ENCODE measurements at places on chromosomes 2 and 18. TPM values are rescaled to one million over a fixed set of nuclear protein-coding genes. Genes with fewer than 3 reads are reported as not detected.

- no peak for DNase-seq
Measured at GRCh38 chr18:78986018-78986481, 6.4 kb downstream of the SALL3 start.

- no peak for DNase-seq
Measured at GRCh38 chr2:172855588-172855987, 119.9 kb downstream of the RAPGEF4 start.

GRCh38 chr2:37421686-37422085 lies 77.3 kb downstream of the QPCT start:
- no peak for DNase-seq

DNA sequence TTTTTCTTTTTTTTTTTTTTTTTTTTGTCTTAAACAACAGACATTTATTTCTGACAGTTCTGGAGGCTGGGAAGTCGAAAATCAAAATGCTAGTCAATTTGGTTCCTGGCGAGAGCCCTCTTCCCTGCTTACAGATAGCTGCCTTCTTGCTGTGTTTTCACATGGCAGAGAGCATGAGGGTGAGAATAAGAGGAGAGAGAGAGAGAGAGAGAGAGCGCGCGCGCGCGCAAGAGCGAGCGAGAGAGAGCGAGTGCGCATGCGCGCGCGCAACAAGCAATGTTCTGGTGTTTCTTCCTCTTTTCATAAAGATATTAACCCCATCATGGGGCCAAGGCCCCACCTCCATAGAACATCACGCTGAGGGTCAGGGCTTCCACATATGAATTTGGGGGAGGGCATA lies 20.9 kb downstream of the MTCL1 start:
- DNase-seq = no peak

- no peak for DNase-seq
Measured at GRCh38 chr18:6406075-6406909, 8.4 kb downstream of the L3MBTL4 start.

DNA sequence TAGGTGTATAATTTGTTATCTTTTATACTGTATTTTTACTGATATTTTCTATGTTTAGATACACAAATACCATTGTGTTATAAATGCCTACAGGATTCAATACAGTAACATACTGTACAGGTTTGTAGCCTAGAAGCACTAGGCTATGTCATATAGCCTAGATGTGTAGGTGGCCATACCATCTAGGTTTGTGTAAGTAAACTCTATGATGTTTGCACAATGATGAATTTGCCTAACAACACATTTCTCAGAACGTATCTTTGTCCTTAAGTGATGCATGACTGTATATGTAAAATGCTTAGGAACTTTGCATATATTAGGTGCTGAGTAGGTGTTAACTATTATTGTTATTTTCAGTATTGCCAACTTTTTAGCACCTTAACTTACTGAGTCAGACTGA lies 17.3 kb downstream of the UNC80 start:
- no peak for DNase-seq

DNA sequence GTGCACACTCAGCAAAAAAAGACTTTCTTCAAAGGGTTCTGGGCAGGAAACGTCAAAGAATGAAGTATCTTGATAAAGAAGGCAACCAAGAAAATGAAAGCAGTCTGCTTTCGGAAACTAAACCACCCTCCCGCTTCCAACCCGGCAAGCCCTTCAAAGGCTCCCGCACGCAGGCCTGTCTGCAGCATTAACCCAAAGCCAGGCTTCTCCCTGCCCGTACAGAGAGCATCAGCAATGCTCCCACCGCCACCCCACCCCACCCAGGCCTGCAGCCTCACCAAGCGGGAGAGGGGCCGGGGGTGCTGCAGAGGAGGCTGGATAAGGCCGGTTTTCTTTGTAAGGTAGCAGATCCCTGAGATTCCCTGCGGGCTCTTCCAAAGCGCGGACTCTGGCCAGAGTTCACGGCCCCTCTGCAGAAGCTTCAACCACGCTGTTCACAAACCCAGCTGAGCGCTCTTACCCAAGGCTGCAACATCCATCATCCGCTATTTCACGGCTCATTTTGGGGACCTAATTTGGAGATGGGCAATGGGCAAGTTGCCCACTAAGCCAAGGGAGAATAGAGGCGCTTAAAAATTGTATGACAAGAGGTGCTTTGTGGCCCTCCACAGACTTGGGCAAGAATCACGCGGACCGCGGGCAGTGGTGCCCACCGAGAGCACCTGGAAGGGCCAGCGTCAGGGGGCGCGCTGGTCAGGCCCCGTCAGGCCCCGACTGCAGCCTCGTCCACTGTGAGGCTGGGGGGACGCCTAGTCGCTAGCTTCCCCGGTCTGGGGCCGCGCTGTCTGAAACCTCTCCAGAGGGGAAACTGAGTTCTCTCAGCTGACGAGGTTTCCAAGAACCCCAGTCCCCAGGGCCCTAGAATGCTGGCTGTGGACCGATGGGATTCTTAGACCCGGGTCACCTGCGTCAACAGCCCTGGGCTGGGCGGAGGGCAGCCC lies 225.4 kb upstream of the ID2 start:
- DNase-seq = no peak

DNA sequence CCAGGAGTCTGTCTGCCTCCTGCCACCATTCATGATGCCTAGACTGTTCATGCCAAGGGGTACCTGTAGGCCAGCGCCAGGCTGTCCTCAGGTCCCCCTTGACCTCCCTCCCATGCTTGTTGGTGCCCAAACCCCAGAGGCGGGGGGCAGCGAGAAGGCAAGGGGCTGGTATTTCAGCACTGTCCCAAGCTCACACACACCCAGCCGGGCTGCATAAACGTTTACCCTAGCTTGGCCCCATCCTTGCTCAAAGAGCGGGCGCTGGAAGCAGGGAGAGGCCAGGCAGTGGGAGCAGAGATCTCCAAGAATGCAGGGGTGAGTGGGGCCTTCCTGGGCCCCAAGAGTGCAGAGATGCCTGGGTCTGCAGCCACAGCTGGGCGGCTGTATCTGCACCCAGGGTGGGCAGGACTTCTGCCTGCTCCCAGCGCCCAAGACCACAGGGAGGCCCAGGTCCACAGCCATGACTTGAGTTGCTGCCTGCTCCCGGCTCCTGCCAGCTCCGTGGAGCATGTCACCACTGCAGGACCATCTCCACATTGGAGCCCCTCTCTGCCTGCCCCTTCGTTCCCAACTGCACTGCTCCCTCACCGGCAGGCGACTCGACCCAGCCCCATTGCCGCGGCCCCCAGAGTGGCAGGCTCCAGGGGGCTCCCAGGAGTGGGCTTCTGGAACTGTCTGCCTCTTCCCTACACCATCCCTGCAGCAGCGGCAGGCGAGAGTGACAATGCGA lies 616.6 kb downstream of the METTL4 start:
- no peak for DNase-seq

DNA sequence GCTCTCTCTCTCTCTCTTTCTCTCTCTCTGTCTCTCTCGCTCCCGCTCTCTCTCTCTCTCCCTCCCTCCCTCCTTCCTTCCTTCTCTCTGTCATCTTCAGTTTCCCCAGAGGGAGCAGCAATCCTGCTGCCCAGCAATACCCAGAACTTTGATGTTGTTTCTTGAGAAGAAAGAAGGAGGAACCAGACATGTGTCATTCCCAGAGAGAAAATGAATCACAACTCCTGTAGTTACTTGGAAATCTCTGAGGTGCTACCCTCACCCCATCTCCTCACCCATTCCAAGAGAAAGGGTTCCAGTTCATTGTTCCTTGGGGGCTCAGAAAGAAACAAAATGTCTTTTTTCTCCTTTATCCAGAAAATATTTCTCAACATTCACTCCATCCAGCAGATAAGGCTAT lies 449.1 kb downstream of the TNS1 start:
- DNase-seq = no peak

DNA sequence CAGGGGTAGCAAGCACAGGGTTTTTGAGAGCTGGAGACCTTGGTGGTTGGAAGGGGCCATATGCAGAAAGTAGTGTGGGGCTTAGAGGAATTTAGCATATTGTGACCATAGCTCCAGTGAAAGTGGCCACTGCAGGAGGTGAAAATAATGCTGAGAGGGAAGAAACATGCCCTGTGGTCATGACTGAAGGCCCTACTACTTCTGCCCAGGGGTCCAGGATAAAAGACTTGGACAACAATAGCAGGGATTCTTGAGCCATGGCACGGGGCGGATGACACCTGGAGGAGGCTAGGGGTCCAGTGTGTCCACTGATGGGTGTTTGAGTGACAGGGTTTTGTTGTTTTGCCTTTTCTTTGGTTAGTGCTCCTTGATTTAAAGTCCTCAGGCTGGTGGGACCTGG lies 694.6 kb downstream of the CPS1 start:
- DNase-seq = no peak

RBKS gene
- total RNA-seq = 1.3 TPM
